Temporal lobe (tissue), 4 donors: ENCODE measurements at places on chromosomes 4 and X. TPM values are rescaled to one million over a fixed set of nuclear protein-coding genes. Genes with fewer than 3 reads are reported as not detected.

Gene SLC7A11
- 31.5 TPM for total RNA-seq

Gene PALLD
- total RNA-seq, result 31.7 TPM

Gene CXCL3
- total RNA-seq, result not detected

Gene DMRTC1
- not detected for total RNA-seq

Gene NCBP2L
- not detected for total RNA-seq

Gene PUDP
- 7.9 TPM for total RNA-seq

Gene WDFY3
- total RNA-seq, result 173 TPM

Gene DCHS2
- 10.1 TPM for total RNA-seq

Gene LRAT
- under 0.01 TPM for total RNA-seq

Gene GBA3
- total RNA-seq, result under 0.01 TPM

Gene GABRE
- total RNA-seq, result 1.2 TPM

Gene TBCK
- 87.0 TPM for total RNA-seq

Gene SPANXN4
- not detected for total RNA-seq

Gene XAGE2
- total RNA-seq, result not detected

Gene CSAG1
- total RNA-seq, result not detected

Gene CNGA1
- 0.25 TPM for total RNA-seq

Gene MAP3K15
- total RNA-seq, result 0.74 TPM

Gene TBC1D8B
- 0.49 TPM for total RNA-seq

Gene CPE
- total RNA-seq, result 349 TPM

Gene SRPX
- 2.0 TPM for total RNA-seq

Gene TMEM47
- total RNA-seq, result 41.8 TPM

Gene STOX2
- 34.7 TPM for total RNA-seq

Gene TLR3
- 0.74 TPM for total RNA-seq

Gene VCX3A
- total RNA-seq, result not detected

Gene MAGEB2
- total RNA-seq, result not detected

Gene CXorf58
- total RNA-seq, result 0.25 TPM

Gene MAGEE2
- total RNA-seq, result 3.2 TPM

Gene PNMA6A
- 13.5 TPM for total RNA-seq

Gene P2RY8
- total RNA-seq, result not detected

Gene BMPR1B
- 5.9 TPM for total RNA-seq

Gene EGF
- under 0.01 TPM for total RNA-seq

Gene FAM184B
- 4.4 TPM for total RNA-seq

Gene RAB33A
- 24.1 TPM for total RNA-seq

Gene FRMPD4
- total RNA-seq, result 32.2 TPM

Gene S100G
- total RNA-seq, result not detected

Gene TMEM150C
- 66.9 TPM for total RNA-seq

Gene ARL9
- 2.0 TPM for total RNA-seq

Gene CENPVL3
- total RNA-seq, result 1.2 TPM

Gene ETDA
- total RNA-seq, result not detected

Gene ASB12
- 0.25 TPM for total RNA-seq

Gene HEPH
- total RNA-seq, result 5.4 TPM

Gene PRR32
- total RNA-seq, result not detected

Gene OTUD6A
- not detected for total RNA-seq

Gene PLAC1
- total RNA-seq, result not detected

Gene FGF5
- 1.2 TPM for total RNA-seq

Gene DUX4
- not detected for total RNA-seq
